CD4-positive, alpha-beta T cell treated with Interleukin-6 at 100 ng/mL for 8 hours (primary cell): ENCODE measurements at places on chromosomes 7 and 10.

- no peak for DNase-seq
Measured at GRCh38 chr10:33533612-33534011, 199.1 kb upstream of the NRP1 start.

DNA sequence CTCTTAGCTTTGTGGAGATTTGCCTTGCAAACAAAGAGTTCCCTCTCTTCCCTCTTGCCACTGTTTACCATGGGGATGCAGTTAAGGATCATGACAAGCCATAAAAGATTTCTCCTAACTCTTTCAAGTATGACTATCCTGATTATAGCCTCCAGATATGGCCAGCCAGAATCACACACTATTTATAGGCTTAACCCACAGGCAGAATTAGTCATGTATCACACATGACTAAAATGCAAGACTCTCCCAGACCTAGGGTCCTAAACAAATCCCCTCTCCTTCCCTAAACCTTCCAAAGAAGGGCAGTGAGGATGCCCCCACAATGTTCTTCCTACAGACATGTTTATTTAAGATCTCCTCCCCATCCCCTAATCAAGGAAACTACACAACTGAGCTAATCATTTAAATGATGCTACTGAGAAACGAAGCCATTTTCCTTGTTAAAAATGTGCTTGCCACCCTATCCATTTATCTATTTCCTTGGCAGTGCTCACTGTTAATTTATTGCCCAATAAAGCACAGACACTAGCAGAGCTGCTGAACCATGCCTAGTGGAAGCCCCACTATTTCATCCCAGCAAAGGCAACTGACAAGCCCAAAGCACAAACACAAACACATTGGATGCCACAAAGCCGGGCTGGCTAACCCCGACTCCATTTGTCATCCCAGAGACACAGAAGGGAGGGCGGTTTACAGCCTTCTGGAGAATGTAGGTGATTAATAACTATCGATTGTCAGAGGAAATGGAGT lies 363.4 kb downstream of the KCNMA1 start:
- no peak for DNase-seq

DNA sequence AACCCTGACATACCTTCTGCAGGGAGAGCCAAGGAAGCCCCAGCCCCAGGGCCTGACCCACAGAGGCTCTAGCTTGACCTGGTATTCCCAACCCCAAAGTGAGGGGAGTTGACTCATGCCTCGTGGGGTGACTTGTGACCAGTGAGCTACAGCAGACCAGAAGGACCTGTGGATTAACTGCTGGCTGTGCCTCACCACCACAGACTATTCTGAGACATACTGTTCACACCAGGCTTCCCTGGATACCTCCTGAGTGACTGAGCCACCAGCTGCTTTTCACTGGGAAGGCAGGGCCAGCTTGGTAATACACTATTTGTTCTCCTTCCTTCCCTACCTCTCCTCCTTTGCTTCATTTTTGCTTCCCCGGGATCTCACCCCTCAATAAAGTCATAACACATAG lies 7.3 kb downstream of the PLXNA4 start:
- DNase-seq = no peak

DNA sequence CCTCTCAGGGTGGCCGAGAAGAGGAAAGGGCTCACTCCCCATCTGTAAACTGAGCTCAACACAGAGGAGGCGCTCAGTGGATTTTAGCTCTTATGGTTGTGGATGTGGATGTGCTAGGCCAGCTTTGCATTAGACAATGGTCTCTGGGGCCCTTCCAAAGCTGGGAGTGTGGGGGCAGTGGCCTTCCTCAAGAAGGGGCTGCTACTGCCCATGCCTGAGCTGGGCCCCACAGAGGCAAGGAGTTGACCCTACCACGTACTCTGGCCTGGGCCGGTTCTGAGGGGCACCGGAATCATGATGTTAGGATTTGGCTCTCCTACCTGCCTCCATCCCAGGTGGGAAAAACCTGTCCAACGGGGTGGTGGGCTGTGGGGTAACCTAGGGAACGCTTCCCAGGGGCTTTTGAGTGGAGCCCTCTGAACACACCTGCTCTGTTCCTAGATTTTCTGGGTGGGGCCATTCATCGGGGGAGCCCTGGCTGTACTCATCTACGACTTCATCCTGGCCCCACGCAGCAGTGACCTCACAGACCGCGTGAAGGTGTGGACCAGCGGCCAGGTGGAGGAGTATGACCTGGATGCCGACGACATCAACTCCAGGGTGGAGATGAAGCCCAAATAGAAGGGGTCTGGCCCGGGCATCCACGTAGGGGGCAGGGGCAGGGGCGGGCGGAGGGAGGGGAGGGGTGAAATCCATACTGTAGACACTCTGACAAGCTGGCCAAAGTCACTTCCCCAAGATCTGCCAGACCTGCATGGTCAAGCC lies 11.5 kb downstream of the AQP1 start:
- DNase-seq = no peak

GRCh38 chr7:157769526-157770215 lies 432.9 kb downstream of the DNAJB6 start:
- no peak for DNase-seq

DNA sequence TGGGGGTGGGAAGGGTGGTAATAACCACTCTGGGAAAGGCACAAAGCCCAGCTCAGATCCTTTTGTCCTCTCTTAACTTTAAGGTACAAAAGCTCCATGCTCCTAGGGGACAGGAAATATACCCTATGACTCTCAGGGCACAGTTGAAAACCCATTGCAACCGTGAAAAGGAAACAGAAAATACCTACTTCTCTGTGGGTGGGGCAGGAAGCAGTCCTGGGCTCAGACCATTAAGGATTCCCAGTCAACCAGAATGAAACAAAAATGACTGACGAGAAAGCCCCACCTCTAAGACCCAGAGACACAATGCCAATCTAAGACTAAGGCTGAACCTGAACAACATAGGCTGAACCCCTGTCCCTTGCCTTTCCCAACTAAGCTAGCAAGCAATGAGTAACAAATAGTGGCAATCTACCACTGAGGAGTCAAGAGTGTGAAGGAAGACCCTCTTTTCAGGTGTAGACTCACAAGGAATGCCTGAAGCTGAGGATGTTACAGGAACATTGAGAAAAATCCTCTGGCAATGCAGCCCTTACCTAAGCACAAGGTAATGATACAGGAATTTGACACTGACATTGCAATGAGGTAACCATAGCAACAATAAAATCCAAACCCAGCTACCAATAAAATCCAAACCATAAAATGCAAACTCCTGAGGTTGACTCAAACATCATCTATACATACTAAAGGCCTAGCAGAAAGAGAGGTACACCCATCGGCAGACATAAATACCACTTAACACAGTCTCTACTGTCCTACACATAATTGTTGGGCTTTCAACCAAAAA lies 380.1 kb downstream of the HPSE2 start:
- DNase-seq = no peak

GRCh38 chr10:42690449-42691360 lies 52.3 kb upstream of the ZNF33B start:
- DNase-seq = no peak

- DNase-seq = no peak
Measured at GRCh38 chr10:115830265-115830970, 442.6 kb downstream of the GFRA1 start.

DNA sequence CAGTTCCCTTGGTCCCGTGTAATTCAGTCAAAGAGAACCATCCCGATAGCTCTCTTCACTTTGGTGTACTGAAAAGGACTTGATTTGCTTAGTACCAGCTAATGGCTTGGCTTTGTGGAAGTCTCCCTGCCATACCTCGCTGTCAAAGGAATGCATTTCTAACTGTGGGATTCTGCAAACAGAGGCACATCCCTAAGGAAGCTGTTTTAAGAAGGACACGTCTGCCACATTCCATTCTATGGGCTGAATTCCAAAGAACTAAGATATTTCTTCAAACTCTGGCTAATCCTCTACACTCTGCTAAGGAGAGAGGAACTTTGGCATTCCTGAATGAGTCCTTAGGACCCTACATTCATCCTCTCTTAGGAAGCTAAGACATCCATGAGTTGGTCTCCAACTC lies 327.9 kb downstream of the SFMBT2 start:
- no peak for DNase-seq

DNA sequence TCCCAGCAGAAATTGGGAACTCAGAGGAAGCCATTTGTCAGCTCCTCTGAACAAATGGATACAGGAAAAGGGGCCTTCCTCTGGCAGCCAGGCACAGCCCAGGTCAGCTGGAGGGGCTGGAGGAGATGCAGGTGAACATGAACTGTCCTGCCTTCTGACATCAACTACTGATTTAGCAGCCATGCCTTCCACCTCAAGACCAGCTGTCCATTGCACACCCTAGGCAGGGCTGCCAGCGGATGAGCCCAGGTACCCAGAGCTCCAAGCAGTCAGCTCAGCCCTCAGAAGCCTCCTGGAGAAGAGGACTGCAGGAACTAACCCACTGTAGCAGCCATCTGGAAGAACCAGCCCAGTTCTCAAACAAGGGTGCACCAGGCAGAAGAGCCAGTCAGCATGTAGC lies 44.1 kb upstream of the GDF10 start:
- no peak for DNase-seq

- no peak for DNase-seq
Measured at GRCh38 chr10:99583687-99584086, 36.6 kb downstream of the SLC25A28 start.

- no peak for DNase-seq
Measured at GRCh38 chr7:94971051-94971867, 63.9 kb downstream of the PPP1R9A start.

DNA sequence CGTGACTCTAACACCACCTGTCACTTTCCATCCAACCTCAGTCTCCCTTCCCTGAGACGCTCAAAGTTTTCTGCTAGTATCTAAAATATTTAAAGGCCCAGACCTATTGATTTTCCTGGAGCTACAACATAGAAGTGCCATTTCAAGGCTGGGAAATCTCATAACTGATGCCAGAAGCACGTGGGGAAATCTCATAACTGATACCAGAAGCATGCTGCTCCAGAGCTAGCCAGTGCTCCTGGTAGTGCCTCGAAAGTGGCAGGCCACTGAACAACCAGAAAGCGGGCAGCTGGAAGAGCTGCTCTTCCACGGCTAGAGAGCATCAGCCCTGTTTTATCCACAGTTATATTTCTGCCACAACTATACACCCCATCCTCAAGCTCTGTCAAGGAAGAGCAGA lies 72.5 kb downstream of the CAV1 start:
- DNase-seq = no peak

- no peak for DNase-seq
Measured at GRCh38 chr7:77544518-77544917, 7.4 kb downstream of the PTPN12 start.

- DNase-seq = no peak
Measured at GRCh38 chr10:44009891-44010632, 361.4 kb upstream of the ZNF32 start.

DNA sequence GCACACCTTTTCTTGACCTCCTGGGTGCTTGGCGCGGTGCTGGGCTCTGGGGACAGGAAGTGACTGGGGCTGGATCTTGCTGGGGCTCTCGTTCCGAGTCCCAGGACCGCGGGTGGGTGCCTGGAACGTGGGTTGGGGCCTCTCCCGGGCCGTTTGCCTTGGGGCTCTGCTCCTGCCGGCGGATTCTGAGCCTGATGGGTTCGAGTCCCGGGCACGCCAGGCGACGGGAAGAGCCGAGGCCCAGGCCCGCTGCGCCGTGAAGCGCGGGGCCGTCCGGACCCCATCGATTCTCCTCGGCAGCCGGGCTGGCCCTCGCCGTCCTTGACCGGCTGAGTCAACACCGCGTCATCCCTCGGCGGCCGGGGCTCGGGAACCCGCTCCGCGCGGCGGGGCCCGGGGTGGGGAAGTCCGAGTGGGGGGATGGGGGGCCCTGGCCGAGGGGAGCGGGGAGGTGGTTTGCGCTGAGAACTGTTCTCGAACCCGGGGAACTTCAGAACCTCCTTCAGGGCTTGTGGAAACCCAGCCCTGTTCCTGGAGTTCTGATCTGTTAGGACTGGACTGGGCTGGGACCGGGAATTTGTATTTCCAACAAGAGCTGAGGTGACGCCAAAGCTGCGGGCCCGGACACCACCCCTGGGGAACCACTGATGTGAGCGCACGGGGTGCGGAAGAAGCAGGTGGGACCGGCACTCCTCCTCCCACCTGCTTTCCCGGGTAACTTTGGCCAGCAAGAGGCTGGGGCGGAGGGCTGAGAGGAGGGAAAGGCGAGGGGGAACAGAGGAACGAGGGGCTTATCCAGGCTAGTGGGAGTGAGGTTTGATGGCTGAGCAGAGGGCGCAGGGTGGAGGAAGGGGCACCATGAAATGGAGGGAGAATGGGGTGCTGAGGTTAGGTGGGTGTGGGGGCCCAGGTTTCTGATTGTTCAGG lies 6.2 kb downstream of the HHEX start:
- DNase-seq = no peak

DNA sequence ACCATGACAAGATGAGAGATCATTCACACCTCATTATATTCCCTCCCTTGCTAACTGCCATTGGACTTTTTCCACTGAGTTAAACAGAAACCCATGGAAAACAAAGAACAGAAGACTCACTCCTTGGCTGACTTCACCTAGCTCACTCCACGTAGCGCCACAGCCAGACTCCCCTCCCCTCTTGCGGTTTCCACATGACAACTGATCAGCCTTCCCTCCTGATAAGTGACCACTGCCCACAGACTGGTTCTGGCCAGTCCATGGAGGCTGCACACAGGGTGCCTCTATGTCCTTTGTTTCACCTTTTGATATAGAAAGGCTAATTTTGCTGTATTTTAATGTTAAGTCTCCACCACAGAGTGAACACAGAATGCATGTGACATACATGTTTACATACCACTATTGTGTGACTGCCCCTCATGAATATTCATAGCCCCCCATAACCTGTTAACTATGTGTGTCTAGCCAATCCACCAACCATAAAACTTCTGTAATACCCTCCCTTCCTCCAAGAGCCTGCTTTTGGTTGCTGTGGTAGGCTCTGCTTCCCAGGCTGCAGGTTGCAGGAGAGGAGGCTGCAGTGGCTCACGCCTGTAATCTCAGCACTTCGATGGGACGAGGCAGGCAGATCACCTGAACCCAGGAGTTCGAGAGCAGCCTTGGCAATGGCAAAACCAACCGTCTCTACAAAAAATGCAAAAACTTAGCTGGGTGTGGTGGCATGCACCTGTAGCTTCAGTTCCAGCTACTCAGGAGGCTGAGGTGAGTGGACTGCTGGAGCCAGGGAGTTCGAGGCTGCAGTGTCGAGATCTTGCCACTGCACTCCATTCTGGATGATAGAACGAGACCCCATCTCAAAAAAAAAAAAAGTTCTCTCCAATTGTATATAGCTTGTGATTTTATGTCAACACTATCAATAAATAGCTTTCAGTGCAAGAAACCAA lies 10.0 kb upstream of the IFIT5 start:
- DNase-seq = no peak
